Kidney tubule cell (primary cell): ENCODE measurements at places on chromosomes 13 and 19.

DNA sequence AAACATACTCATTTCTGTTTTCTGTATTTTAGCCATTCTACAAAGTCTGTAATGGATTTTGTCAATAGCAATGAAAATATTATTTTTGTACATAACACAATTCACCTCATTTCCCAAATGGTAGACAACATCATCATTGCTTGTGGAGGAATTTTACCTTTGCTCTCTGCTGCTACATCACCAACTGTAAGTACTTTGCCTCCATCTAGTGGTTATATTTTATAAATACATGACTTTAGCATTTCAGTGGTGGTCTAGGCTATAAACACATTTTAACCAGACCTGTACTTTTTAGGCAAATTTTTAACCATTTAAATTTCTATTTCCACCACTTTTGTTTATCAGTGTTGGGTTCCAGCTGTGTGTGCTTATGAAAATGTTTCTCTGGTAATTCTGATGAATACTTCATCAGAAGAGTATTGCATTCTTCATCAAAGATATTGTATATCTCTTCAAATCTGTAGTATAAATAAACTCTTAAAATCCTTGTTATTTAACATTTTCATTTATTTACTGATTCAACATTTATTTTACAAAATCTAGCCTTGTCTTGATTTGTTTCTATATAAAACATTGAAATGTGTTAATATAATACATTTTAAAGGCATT lies 222.4 kb downstream of the NBEA start:
- DNase-seq: peak; percentile 52

DNA sequence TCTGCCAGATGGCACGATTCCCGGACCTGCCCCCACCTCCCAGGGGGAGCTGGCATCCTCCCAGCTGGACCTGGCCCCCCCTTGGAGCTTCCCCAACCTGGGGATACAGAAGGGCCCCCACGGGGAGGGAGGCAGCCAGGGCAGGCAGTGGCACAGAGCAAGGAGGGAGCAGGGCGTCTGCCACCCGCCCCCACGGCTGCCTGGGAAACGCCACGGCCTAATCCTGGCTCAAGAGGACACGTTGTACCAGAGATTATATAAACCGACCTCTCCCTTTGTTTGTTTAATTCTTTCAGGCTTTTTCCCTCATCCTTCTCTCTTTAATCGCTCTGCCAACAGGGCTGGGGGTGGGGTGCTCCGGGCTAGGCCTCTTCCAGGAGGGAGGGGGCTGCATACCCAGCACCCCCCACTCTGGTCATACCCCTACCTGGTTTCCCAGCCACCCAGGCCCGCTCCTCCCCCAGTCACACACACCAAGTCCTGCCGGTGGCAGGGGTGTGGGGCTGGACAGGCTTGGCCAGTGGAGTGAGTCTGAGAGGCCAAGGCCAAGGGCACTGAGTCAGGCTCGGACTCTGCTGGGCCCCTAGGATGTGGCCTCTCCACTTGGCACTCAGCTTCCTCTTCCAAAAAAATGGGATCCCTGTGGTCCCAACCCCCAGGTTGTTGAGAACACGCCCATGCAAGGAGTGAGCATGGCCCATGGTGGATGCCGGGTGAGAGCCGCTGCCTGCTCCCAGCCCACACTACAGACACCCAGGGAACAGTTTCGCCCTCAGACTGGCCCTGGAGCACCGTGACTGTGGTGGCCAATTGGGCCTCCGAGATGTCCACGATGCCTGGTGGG lies 29.5 kb upstream of the NFIC start:
- DNase-seq: peak; percentile 84

GRCh38 chr19:5048091-5048726 lies 79.3 kb downstream of the KDM4B start:
- peak; percentile 73 for DNase-seq

- DNase-seq: no peak
These were observed 15.5 kb upstream of the ZNF414 start for GRCh38 chr19:8529369-8530006.

DNA sequence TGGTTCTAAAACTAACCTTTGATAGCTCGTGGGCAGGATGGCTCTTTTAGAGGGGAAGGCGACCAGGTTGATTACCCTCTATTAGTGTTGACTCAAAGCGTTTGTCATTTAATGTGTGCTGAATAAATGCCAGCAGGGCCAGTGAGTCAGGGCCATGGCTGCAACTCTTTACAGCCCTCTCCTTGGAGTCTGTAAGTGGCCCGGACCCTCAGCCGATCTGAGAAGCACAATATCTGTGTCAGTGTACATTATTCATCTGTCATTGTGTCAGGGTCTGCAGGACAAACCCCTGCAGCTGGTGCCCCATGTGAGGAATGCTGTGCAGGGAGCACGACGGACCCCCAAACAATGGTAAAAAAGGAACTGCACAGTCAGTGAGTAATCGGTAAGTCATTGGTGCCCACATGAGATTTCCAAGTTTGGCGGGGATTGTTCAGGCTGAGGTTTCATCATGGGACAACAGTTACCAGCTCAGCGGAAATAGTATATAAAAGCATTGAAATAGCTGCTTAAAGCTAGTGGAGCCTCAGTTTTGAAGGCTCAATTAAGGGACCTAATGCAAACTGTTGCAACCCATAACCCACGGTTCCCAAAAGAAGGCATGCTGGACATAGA lies 139.1 kb downstream of the ZNF675 start:
- peak; percentile 42 for DNase-seq

DNA sequence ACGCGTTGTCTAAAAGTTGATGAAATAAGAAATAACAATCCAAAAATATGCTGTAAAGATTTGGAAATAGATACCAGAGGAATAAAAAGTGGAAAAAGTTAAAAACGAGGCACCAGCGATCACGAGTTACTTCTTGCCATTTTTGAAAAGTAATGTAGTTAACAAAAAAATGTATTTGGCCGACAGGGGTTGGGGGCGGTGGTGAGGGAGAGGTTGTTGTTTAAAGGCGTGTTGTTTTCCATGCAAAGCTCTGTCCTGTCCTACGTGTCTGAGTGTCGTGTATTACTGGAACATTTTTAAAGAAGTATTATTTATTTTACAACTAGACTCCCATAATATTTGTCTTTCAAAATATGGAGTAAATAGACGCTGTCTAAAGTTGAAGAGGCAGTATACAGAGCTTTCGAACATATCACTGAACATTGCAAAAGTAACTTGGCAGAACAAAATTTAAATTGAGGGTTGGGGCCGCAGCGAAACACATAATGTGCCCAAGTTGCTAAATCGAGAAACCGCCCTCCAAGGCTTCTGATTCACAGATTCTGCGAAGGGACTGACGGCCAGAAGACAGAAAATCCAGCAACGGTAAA lies 823 bp downstream of the FBXO17 start:
- DNase-seq: no peak

- DNase-seq: no peak
These were observed 8.5 kb downstream of the PLEKHA4 start for GRCh38 chr19:48859711-48860572.

- peak; percentile 74 for DNase-seq
These were observed 19.2 kb downstream of the GPX4 start for GRCh38 chr19:1122972-1123363.

GRCh38 chr13:67299072-67299635 lies 69.0 kb upstream of the PCDH9 start:
- DNase-seq: peak; percentile 97
